ENCODE measurements at places on chromosomes 2 and 18.

GRCh38 chr18:45863469-45863868, 38.0 kb downstream of the SIGLEC15 start:
- no peak for DNase-seq

- peak; percentile 58 for DNase-seq
Measured at GRCh38 chr2:10325278-10326145, 22.8 kb downstream of the HPCAL1 start.

GRCh38 chr2:4354164-4354563, 650.8 kb downstream of the DCDC2C start:
- no peak for DNase-seq

- no peak for DNase-seq
Measured at GRCh38 chr2:119609337-119609736, 65.1 kb downstream of the CFAP221 start.

- peak; percentile 61 for DNase-seq
Measured at GRCh38 chr18:12911929-12912703, 28.1 kb upstream of the PTPN2 start.

DNA sequence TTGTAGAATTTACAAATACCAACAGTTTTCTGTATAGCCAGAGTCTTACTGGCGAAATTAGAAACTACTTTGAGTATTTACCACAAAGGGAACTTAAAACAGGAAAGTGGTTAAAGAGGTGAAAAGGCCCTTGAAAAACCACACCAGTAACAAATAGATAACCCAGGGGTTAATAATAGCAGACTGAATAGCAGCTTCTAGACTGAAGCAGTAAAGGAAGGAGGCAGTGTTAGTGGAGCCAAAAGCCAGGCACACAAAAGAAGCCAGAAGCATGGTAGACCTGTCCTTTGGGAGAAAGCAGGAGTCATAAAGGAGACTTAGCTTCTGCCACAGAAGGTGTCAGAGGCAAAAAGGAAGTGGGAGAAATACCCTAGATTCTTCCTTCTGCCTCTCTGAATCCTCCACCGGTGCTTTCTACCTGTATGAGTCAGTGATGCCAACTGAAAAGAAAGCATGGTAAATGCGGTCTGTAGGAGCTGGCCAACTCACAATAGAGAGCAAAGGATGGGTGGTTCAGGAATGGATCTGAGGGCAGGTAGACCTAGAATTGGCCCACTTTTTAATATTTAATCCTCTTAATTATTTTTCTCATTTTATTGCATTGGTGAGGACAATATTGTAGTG, 97.3 kb downstream of the ARL6IP6 start:
- DNase-seq, result no peak

DNA sequence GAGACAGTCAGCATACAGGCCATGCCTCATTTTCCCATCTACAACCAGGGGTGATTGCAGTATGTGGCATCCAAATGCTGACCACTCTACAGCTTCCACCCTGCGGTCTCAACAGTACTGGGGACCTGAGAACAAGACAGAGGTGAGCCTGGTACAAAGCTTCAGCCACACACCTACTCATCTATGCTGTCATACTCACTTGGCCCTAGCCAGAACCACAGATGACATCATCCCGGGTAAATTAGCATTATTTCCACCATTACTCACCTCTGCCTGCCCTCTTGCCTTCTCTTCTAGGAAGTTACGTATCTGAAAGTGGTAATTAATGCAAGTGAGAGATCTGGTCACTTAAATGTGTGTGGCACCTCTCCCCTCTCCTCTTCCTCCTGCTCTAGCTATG, 208.2 kb upstream of the ARL4C start:
- DNase-seq, result no peak

GRCh38 chr2:199228887-199229819, 228.6 kb downstream of the SATB2 start:
- DNase-seq, result no peak

GRCh38 chr2:160555420-160556071, 61.9 kb upstream of the RBMS1 start:
- no peak for DNase-seq

Measured in H7 (cell line).